G401 (cell line): ENCODE measurements at places on chromosomes 5 and 9. TPM values are rescaled to one million over a fixed set of nuclear protein-coding genes. Genes with fewer than 3 reads are reported as not detected.

DNA sequence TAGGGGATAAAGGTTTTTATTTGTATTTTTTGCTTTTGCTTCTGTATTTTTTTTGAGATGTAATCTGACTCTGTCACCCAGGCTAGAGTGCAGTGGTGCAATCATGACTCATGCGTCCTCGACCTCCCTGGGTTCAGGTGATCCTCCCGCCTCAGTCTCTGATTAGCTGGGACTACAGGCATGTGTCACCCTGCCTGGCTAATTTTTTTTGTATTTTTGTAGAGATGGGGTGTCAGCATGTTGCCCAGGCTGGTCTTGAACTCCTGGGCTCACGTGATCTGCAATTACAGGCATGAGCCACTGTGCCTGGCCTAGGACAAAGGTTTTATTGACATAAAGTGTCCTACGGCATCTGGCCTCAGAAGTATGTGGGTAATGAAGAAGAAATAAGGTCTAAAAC, 297.1 kb upstream of the C9orf72 start:
- DNase-seq: no peak

- no peak for DNase-seq
Observed at GRCh38 chr5:154318691-154319090, 127.1 kb upstream of the SAP30L start.

BARX1 gene
- not detected in 2 replicates for total RNA-seq

DNA sequence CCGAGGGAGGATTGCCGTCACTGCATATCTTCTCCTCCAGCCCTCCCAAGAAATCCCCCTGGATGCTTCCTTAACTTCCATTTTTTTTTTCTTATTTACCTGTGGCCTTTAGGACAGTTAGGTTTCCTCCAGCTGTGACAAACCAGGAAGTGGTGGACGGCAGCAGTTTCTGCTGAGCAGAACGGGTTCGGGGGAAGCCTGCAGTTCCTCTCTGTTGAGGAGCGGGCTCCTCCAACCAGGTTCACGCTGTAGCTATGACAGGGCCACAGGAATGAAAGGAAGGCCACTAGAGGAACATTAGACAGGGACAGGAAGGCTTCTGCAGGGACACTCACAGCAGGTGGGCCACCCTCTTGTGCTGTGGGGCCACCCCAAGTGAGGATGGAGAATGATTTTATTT, 76.7 kb upstream of the SYK start:
- no peak for DNase-seq

THBS4 gene
- total RNA-seq: 1.9 and 5.2 TPM in 2 replicates

CDX1 gene
- total RNA-seq: not detected in 2 replicates
